Right ventricle myocardium superior (tissue), 1 donor: ENCODE measurements at places on chromosomes 12 and 14. TPM values are rescaled to one million over a fixed set of nuclear protein-coding genes. Genes with fewer than 3 reads are reported as not detected.

NPFF gene
- total RNA-seq = not detected

ART4 gene
- 2.8 TPM for total RNA-seq

PRR4 gene
- 1.1 TPM for total RNA-seq

SDR9C7 gene
- total RNA-seq = not detected

ADCY4 gene
- total RNA-seq = 20.6 TPM

MTA1 gene
- 191 TPM for total RNA-seq

BLTP3B gene
- 9.3 TPM for total RNA-seq

CLEC1B gene
- not detected for total RNA-seq

SERPINA5 gene
- 2.7 TPM for total RNA-seq

LBHD2 gene
- not detected for total RNA-seq

BDKRB1 gene
- not detected for total RNA-seq

SYCP3 gene
- total RNA-seq = not detected

GLS2 gene
- total RNA-seq = 0.40 TPM

SLC10A1 gene
- total RNA-seq = not detected

RNASE7 gene
- not detected for total RNA-seq
